ENCODE measurements at places on chromosomes 5 and 9. TPM values are rescaled to one million over a fixed set of nuclear protein-coding genes. Genes with fewer than 3 reads are reported as not detected.

The ZNF454 gene
- total RNA-seq: 2.3 TPM

GRCh38 chr5:138467711-138468132 is 2.4 kb downstream of the EGR1 start:
- H3K27me3 ChIP-seq: no peaks in the 10 kb centered on the region
- H3K36me3 ChIP-seq: no peaks in the 10 kb centered on the region
- no peak overlapping the region for H3K27ac ChIP-seq
- no peak for DNase-seq
- H3K4me3 ChIP-seq: peak overlapping the region; percentile 98
- peaks cover 41% of the 10 kb centered on the region for H3K4me1 ChIP-seq

- no peak for DNase-seq
- H3K27me3 ChIP-seq: no peaks in the 10 kb centered on the region
- peaks cover 38% of the 10 kb centered on the region for H3K4me1 ChIP-seq
- peaks cover 34% of the 10 kb centered on the region for H3K36me3 ChIP-seq
- H3K4me3 ChIP-seq: no peak overlapping the region
These were observed 1.6 kb downstream of the FASTKD3 start for GRCh38 chr5:7867260-7867659.

GRCh38 chr9:115032296-115032695 is 85.7 kb downstream of the TNC start:
- peaks cover 23% of the 10 kb centered on the region for H3K4me1 ChIP-seq
- H3K27ac ChIP-seq: no peak overlapping the region
- DNase-seq: no peak
- H3K27me3 ChIP-seq: no peaks in the 10 kb centered on the region
- peaks cover 48% of the 10 kb centered on the region for H3K36me3 ChIP-seq

Measured in esophagus muscularis mucosa (tissue), 4 donors.